Amniotic epithelial cell (primary cell): ENCODE measurements at places on chromosomes 2 and 18.

DNA sequence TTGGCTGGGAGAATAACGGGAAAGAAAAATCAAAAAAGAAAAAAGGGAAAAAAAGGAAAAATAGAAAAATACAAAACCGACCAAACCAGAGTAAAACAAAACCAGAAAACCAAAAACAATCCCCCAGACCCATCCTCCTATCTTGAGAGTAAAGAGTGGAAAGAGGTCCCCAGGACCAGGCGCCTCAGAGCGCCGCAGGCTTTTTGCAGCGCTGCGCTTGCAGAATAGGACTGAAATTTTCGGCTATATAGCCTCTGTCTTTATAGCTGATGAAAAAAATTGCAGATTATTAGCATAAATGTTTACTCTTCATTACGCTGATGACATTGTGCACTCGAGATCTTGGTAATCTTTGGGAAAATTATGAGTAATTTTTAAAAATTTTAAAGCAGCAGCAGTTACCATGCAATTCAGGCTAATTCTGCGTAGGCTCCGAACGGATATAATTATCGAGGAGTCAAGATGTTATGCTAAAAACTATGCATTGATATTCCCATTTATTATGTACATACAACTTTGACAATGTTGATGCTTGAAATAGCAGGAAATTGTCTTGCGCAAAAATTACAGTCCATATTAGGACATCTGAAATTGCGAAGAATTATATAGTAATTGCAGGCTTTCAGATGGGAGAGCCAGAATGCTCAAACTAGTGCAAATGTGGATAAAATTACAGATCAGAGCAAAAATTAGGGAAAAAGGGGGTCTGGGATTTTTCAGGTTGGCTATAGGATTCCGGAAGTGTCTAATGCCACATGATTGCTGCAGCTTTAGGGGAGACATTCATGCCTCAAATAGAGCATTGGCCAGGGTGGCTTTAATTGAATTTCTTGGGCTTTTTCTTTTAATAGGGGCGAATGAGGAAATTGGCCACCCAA, 8.3 kb downstream of the DLX1 start:
- no peak for DNase-seq

DNA sequence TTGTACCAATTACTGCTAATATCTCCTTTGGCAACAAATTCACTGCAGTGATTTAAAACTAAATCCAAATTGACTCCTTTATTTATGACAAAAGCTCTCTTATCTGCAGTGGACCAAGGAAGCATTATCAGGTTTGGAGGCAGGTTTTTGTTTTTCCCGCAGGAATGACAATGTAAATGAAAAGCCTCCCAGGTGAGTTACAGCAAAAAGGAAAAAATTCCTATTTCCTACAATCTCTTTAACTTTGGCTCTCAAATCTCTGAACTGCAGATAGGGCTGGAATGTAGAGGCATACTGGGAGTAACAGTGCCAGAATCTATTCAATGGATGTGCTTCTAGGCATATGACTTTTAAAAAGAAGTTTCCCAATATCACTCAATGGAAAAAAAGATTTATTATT, 28.9 kb upstream of the LRP2 start:
- DNase-seq = no peak

DNA sequence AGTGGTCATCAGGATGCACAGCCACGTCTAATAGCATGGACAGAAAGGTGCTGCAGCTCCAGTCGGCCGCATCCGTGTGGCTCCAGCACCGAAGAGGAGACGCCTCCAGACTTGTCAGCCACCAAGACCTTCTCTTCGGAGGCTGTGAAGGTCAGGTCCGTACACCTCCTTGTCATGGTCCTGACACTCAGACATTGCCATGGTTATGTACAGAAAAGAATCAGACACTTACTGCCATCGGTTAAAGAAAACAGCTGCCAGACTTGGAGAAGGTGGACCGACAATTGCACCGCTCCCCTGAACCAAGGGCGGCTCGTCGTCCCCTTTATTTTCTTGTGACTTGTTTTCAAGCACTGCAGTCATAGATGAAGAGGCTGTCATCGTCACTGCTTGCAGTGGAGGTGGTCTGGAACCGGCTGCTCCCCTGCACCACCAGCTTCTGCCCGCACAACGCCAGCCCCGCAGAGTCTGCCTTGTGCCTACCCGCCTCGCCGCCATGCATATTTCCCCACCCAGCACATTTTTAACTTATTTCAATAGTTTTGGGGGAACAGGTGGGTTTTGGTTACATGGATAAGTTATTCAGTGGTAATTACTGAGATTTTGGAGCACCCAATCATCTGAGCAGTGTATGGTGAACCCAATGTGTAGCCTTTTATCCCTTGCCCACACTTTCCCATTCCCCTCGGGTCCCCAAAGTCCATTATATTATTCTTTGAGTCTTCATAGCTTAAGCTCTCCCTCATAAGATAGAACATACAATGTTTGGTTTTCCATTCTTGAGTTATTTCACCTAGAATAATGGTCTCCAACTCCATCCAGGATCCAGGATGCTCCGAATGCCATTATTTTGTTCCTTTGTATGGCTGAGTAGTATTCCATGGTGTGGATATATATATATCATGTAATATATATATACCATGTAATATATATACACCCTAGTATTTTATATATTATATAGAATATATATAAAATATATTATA, 18.1 kb downstream of the FBXO48 start:
- no peak for DNase-seq

GRCh38 chr2:29239209-29239960, 124.2 kb downstream of the CLIP4 start:
- DNase-seq = no peak

- DNase-seq = no peak
These were observed 2.2 kb downstream of the PSD4 start for GRCh38 chr2:113175736-113176695.

DNA sequence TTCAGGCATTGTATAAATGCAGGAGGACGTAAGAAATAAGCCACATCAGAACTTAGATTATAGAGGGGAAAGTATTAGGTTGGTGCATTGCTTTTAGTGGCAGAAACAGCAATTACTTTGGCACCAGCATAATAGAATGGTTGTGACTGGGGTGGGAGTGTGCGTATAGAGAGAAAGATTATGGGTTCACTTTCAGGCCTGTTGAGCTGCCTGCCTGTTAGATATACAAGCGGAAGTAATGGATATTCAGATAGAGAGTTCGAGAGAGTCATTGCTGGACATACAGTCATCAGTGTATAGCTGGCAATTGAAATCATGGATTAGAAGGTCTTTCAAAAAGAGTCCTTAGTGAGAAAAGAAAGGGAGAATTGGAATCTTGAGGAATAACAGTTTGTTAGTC, 139.2 kb upstream of the MYO3B start:
- DNase-seq = no peak

GRCh38 chr2:8544786-8545694, 136.8 kb upstream of the ID2 start:
- DNase-seq = peak; percentile 85

DNA sequence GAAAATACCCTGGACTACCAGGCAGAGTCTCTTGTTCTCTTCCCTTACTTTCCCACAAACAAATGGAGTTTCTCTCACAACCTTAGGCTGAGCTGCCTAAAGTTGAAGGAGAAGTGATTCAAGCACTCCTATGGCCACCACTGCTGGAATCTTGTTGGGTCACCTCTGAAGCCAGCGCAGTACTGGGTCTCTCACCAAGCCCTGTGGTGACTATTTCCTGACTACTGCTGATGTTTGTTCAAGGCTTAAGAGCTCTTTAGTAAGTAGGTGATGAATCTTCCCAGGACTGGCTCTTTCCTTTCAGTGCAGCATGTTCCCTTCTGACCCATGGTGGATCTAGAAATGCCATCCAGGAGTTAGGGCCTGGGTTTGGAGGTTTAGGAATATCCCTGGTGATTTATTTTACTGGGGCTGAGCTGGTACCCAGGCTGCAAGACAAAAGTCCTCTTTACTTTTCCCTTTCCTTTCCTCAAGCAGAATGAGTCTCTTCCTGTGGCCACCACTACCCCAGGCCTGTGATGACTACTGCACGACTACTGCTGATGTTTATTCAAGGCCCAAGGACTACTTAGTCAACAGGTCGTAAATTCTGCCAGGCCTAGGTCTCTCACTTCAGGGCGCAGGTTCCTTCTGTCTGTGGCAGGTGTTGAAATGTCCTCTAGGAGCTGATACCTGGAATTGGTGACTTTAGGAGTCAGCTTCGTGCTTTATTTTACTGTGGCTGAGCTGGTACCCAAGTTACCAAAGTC, 121.8 kb downstream of the SLC4A10 start:
- DNase-seq = no peak

GRCh38 chr2:75894170-75894569, 183.5 kb upstream of the GCFC2 start:
- no peak for DNase-seq

GRCh38 chr2:30784682-30785081, 22.6 kb downstream of the CAPN13 start:
- no peak for DNase-seq

GRCh38 chr2:96773922-96774321, 13.2 kb downstream of the CNNM4 start:
- DNase-seq = no peak

DNA sequence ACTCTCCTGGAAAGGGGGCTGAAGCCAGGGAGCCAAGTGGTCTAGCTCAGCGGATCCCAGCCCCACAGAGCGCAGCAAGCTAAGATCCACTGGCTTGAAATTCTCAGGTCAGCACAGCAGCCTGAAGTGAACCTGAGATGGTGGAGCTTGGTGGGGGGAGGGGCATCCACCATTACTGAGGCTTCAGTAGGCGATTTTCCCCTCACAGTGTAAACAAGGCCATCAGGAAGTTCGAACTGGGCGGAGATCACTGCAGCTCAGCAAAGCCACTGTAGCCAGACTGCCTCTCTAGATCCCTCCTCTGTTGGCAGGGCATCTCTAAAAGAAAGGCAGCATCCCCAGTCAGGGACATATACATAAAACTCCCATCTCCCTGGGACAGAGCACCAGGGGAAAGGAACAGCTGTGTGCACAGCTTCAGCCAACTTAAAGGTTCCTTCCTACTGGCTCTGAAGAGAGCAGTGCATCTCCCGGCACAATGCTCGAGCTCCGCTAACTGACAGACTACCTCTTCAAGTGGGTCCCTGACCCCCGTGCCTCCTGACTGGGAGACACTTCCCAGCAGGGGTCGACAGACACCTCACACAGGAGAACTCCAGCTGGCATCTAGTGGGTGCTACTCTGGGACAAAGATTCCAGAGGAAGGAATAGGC, 282.3 kb upstream of the EPC2 start:
- DNase-seq = no peak

DNA sequence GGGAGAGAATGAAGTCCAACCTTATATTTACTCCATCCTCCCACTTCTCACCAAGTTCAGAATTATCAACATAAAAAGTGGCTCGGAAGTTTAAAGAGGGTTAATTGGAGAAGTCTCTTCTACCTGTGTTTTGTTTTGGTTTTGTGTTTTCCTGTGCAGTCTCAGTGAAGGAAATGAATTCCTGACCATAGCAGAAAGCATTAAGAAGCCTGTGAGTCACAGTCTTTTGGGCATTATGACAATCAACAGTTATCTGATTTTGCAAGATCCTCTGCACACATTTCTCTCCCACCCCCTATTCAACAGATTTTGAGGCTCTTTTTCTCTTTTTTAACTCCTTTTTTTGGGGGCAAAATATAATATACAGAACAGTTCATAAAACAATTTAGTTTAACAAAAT, 8.6 kb upstream of the RPL37A start:
- peak; percentile 78 for DNase-seq

- DNase-seq = no peak
These were observed 1121.5 kb upstream of the DDX18 start for GRCh38 chr2:116692988-116693387.

- DNase-seq = peak; percentile 46
These were observed 6.5 kb upstream of the VPS54 start for GRCh38 chr2:64025741-64026140.

- DNase-seq = no peak
These were observed 29.4 kb upstream of the REEP1 start for GRCh38 chr2:86366651-86367498.

GRCh38 chr2:185736210-185736609, 2.4 kb upstream of the FSIP2 start:
- DNase-seq = no peak

GRCh38 chr2:149082735-149083134, 44.2 kb downstream of the LYPD6B start:
- no peak for DNase-seq

DNA sequence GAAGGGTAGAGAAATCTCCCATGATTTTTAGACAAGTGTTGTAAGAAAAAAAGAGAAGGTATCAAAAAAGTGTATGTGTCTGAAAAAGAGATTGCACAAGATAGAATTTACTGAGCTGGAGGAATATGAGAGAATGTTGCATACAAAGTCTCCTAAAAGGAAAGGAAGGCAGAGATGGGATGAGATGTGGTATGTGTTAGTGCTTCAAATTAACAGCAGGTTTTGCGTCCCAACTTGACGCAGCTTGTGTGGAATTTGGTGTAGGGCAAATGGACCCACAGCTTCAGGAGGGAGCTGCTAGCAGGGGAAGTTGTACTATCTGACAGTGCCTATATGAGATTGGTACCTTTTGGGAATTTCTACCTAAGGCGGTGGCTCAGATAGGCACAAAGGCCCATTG, 9.0 kb upstream of the RASGRP3 start:
- no peak for DNase-seq

DNA sequence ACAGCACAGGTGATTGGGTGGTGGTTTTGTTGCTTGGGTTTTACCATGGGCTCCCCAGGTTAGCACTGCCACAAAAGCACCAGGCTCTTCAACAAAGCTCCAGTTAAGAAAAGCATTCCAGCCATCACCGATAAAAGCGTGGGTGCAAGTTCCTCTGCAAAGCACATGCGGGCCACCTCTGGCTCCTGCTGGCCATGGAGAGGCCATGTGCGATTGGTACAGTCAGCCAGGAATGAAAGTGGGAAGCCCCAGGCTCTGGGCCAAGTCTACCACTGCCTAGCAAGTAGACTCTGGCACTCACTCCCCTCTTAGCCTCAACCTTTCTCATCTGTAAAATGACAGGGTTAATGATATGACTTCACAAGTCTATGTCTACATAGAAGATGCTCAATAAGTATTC, 36.0 kb downstream of the BCL11A start:
- no peak for DNase-seq

- DNase-seq = peak; percentile 90
These were observed 105.9 kb downstream of the RBMS1 start for GRCh38 chr2:160387558-160388262.

DNA sequence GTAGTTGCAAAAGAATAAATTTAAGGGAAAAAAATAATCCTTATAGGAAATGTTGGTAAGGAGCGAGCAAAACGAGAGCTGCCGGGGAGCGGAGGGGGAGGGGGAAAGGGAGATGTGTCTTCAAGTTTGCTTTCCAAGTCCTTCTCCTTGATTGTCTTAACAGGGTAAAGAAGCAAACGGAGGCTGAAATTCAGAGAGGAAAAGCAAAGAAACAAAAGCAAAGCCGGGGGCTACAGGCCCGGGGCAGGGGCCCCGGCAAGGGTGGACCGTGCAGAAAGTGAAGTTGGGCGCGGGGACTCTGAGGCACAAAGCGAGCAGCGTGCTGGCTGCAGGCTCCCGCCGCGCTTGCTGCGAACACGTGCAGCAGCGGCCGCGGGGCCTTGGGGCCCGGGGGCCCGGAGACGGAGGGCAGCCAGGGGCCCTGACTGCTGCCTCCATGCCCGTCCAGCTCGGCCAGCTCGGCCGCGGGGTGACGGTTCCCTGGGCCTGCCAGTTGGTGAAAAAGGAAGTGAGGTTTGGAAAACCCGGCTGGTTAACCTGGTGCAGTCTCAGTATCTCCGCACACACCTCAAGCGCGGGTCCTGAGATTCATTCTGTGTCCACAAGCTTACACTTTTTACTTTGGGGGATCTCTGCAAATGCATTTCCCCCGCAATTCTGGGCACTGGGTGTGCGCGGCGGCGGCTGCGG, 4.1 kb downstream of the BCL11A start:
- no peak for DNase-seq
